ENCODE measurements at places on chromosomes 4 and X. TPM values are rescaled to one million over a fixed set of nuclear protein-coding genes. Genes with fewer than 3 reads are reported as not detected.

DNA sequence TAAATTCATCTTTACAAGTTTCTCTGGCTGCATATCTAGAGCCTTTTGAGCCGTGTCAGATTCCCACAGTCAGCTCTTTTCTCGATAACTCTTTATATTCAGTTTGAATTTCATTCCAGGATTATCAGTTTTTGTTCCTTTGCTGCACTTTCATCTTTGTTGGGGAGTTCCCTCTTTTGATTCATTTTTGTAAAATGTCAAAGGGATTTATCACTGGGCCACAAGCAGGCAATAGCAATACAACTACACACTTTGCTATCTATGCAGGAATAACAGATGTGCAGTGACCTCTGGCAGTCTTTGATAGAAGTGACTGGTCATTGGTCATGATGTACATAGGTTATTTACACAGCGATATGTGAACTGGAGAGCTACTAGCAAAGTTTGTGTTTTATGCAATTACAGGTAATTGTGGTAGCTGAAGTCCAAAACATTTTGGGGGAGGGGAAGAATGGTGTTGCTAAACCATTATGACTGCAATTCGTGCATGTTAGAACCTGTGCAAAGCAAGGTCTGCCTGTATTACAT is 43.8 kb downstream of the HPGDS start:
- DNase-seq = no peak

DNA sequence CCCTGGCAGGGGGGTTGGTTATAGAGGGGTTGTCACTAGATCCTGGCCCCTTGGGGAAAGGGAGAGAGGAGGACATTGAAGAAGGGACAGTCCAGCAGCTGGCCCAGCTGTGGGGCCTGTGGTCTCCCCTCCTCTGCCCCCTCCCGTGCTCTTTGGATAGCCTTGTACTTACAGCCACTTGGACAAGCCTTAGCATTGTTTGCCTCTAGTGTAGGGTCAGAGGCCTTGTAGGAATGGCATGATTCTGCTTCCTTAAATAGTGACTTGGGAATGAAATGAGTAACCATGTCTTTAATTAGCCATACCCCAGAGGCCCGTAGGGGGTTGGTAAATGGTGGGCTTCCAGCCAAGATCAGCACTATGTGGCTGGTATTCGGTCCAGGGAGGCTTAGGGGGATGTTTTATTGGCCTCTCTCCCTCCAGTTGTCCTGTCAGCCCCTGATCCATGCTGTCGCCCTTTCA is 230.6 kb downstream of the PTTG2 start:
- DNase-seq = no peak

GRCh38 chr4:7941111-7941964 is 1.7 kb upstream of the AFAP1 start:
- DNase-seq = no peak

The FGF16 gene
- total RNA-seq = 0.63 TPM

The MGARP gene
- not detected for total RNA-seq

The NEXMIF gene
- total RNA-seq = 0.78 TPM

Data from tibial nerve (tissue), 4 donors.